Type B pancreatic cell (in vitro differentiated cells): ENCODE measurements at places on chromosomes 3 and 15. TPM values are rescaled to one million over a fixed set of nuclear protein-coding genes. Genes with fewer than 3 reads are reported as not detected.

DNA sequence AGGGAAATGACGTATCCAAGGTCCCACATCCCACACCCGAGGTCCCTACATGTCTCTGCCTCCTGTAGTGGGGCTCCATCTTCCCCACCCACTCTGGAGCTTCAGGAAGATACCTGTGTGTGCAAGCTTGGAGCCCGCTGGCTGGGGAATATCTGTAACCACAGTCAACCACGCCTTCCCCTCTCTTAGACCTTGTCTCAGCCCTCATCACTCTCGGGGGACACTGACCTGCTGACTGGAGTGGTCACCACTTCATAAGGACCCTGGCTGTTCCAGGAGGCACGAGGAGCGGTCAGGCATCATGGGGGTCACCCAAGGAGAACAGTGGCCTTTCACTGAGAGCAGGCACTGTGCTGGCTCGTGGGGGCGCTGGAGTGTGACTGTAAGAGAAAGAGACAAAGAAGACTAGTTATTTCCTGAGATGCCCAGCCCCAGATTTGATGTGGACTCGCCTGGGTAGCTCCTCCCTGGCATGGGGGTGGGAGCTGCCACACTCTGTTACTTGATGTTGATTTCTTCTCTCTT is 48.6 kb downstream of the CTXND1 start:
- no peaks in the 10 kb centered on the region for H3K36me3 ChIP-seq
- H3K27me3 ChIP-seq, result peaks cover 14% of the 10 kb centered on the region
- H3K4me1 ChIP-seq, result no peaks in the 10 kb centered on the region

DNA sequence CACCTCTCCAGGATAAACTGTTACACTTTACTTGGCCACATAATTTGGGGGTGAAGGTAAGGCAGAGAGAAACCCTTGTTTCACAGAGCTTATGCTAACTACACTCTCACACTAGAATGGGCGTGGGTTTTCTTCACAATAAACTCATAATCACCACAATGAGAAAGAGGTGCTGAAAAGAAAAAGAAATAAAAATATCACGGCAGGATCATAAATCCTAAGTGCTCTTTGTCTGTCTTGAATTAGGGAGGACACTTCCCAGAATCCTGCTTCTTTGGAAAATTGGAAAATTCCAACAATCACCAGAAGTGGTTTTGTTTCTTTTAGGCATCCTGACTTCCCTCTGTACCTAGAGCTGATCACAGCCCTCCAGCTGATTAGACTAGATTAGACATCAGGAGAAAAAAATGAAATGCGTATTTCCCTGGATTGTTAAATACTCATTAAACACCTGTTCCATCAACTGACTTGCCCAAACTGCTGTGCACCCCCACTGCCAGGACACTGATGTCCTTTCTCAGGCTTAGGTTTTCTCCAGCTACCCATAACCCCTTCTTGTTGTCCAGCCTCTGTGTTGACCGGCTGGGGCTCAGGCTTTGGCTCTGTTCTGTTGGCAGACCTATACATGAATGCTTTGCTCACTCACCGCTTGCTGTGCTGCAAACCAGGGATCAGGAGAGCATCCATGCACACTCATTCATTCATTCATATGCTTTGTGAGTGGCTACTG is 41.6 kb upstream of the ACKR4 start:
- H3K4me3 ChIP-seq, result no peak overlapping the region
- H3K27me3 ChIP-seq, result no peaks in the 10 kb centered on the region
- H3K36me3 ChIP-seq, result no peaks in the 10 kb centered on the region
- no peaks in the 10 kb centered on the region for H3K4me1 ChIP-seq

DNA sequence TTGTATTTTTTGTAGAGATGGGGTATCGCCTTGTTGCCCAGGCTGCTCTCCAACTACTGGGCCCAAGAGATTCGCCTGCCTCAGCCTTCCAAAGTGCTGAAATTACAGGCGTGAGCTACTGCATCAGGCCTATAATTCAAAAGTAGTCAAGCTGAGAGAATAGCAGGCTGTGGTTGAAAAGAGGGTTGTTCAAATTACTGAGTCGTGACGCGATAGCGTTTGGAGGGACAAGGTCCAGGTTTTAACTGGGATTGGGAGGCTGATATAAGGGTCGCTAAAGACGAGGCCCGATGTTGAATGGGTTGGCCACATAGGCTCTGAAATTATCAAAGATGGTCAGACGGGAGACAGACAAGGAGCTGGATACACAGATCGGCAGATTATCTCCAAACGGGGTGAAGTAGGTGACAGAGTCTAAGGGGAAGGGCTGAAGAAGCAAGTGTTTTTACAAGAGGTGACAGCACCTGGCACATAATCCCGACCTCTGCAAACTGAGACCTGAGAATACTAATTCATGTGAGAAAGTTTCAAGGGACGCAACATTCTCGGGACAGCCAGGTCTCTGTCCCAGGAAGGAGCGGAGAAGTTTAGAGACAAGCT is 759 bp upstream of the ARID3B start:
- no peak for DNase-seq
- H3K4me1 ChIP-seq, result peaks cover 31% of the 10 kb centered on the region
- peaks cover 5% of the 10 kb centered on the region for H3K36me3 ChIP-seq
- H3K27me3 ChIP-seq, result peaks cover 8% of the 10 kb centered on the region

GRCh38 chr3:63662500-63662899 is 10.0 kb downstream of the SNTN start:
- no peaks in the 10 kb centered on the region for H3K4me1 ChIP-seq
- no peaks in the 10 kb centered on the region for H3K27me3 ChIP-seq
- no peaks in the 10 kb centered on the region for H3K36me3 ChIP-seq
- no peak overlapping the region for H3K27ac ChIP-seq
- no peak for DNase-seq
- H3K4me3 ChIP-seq, result no peak overlapping the region

GRCh38 chr3:60384341-60384740 is 866.9 kb downstream of the FHIT start:
- no peak for DNase-seq
- no peak overlapping the region for H3K4me3 ChIP-seq
- H3K27me3 ChIP-seq, result peaks cover 3% of the 10 kb centered on the region
- peaks cover 5% of the 10 kb centered on the region for H3K4me1 ChIP-seq

DNA sequence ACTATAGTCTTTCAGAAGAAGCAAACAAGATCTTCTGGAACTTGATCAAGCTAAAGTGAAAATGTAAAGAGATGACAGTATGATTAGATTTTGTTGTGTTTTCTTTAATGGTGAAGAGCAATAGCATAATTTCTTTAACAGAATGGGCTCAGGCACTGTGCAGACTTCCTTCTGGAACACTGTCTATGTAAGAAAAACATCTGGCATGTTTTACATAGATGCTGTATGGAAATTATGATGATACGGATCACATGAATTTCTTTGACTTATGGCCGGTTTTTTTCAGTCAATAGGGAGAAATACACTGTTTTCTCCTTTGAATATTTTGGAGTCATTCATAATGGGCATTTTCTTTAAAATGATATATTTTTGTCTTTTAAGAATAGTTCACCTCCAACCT is 42.6 kb downstream of the PHLDB2 start:
- peaks cover 12% of the 10 kb centered on the region for H3K4me1 ChIP-seq
- peaks cover 29% of the 10 kb centered on the region for H3K36me3 ChIP-seq
- no peak for DNase-seq
- no peak overlapping the region for H3K27ac ChIP-seq

- H3K36me3 ChIP-seq, result no peaks in the 10 kb centered on the region
- peaks cover 13% of the 10 kb centered on the region for H3K4me1 ChIP-seq
- no peaks in the 10 kb centered on the region for H3K27me3 ChIP-seq
- no peak overlapping the region for H3K4me3 ChIP-seq
- DNase-seq, result no peak
- peak overlapping the region; percentile 20 for H3K27ac ChIP-seq
Measured at GRCh38 chr3:107870943-107871638, 219.7 kb downstream of the CD47 start.

GRCh38 chr3:56785499-56785898 is 16.2 kb downstream of the ARHGEF3 start:
- H3K36me3 ChIP-seq, result peaks cover 4% of the 10 kb centered on the region
- H3K4me1 ChIP-seq, result peaks cover 35% of the 10 kb centered on the region
- no peak overlapping the region for H3K27ac ChIP-seq
- no peak overlapping the region for H3K4me3 ChIP-seq
- H3K27me3 ChIP-seq, result no peaks in the 10 kb centered on the region
- no peak for DNase-seq

DNA sequence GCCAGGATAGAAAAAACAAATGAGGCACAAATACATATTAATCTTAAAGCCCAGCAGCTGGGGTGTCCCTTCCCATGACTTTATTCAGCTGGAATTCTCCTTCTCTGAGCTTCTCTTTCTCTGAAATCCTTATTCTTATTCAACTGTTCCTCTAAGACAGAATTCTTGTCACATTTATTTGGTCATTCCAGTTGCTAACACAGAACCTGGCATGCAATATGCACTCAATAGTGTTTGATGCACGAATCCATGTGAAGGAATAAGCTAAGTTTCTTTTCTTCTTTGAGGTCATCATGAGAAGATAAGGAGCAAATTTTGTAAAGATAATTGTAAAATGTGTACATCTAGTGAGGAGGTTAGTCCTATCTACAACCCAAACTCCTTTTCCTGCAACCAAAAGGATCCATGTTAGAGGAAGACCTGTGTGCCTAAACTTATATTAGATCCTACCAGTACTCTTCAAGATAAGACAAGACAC is 154.2 kb upstream of the KCNMB2 start:
- H3K36me3 ChIP-seq, result no peaks in the 10 kb centered on the region
- H3K27me3 ChIP-seq, result no peaks in the 10 kb centered on the region
- no peak overlapping the region for H3K27ac ChIP-seq
- no peak overlapping the region for H3K4me3 ChIP-seq

PLSCR2 gene
- 0.62 TPM in 1 of 2 replicates, not detected in the other for total RNA-seq

HES1 gene
- 100 and 180 TPM in 2 replicates for total RNA-seq

LYZL4 gene
- 0.36 TPM in 1 of 2 replicates, not detected in the other for total RNA-seq

SLC7A14 gene
- 3.3 and 13.5 TPM in 2 replicates for total RNA-seq
